Stimulated activated CD4-positive, alpha-beta T cell treated with anti-CD3 and anti-CD28 coated beads, Interleukin-1b, Interleukin-23, amount 100 ng/mL, for 24 hours (primary cell): ENCODE measurements at places on chromosomes 2 and 18.

- DNase-seq = no peak
Observed at GRCh38 chr2:198252472-198252871, 448.1 kb downstream of the PLCL1 start.

GRCh38 chr2:41329040-41329439 is 718.8 kb upstream of the PKDCC start:
- DNase-seq = no peak

DNA sequence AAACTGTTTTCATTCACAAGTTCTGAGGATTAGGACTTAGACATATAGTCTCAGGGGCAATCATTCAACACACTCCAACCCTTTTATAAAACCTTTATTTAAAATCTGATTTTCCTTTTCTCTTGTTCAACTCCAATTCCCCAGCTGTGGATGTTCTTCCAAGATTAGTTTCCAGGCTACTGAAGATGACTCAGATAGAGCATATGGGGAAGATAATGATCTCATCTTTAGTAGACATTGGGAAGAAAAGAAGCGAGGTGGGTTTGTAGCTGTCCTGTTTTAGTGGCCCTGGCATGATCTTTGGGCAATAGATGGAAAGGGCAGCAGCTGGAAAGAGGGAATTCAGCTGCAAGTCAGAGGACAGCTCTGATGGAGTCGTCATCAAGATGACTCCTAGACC is 247.7 kb upstream of the CCDC68 start:
- no peak for DNase-seq

DNA sequence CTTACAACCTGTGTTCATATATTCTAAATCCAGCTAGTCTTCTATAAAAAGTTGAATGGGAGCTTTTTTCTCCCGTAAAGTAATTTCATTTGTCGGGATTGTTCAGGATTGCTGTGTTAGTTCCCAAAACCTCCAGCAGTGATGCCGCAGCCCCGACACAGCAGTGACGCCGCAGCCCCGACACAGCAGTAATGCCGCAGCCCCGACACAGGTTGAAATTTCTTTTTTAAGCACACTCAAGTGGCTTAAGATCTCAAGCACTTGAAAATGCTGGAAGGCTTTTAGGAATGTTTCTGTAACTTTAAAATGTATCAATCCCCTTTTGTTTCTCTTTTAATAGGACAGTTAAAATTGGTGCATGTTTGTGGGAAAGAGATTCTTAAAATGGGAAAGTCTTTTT is 145.4 kb downstream of the DCDC2C start:
- no peak for DNase-seq

GRCh38 chr2:63055226-63056106 is 4.8 kb downstream of the OTX1 start:
- no peak for DNase-seq

DNA sequence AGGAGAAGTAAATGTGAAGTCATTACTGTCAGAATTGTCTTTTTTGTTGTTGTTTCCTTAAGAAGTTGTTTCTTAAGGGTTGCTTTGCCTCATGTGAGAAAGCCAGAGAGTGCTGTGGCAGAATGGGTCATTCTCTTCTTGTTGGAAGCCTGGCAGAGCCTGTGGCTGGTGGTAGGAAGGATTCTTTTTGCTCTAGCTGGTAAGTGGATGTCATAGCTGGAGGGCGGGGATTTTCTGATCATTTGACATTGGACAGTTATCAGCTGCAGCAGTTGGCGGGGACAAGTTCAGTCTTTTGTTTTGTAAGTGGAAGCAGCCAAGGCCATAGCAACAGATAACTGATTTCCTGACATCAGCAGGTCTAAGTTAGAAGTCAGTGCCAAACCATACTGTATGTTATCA is 5.5 kb upstream of the RMDN2 start:
- DNase-seq = no peak

GRCh38 chr18:11801573-11801972 is 49.6 kb upstream of the CHMP1B start:
- no peak for DNase-seq

GRCh38 chr18:21853775-21854552 is 113.4 kb downstream of the MIB1 start:
- DNase-seq = no peak

GRCh38 chr2:37281916-37282315 is 42.7 kb downstream of the PRKD3 start:
- DNase-seq = no peak

DNA sequence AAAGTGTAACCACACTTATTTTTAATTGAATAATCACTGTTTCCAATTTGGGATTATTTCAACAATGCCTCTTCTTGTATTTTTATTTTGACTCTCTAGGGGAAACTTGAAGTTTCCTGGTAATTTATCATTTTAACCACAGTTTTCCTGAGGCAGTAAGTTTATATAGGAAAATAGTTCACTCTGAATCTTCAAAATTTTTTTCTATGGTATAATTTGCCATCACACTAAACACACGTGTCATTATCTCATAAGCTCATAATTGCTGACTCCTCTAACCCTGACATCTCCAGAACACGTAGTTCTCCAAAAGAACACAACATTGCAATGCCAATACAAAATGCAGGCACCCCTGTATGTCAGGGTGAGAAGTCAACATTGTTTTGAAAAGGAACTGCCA is 102.2 kb upstream of the FZD7 start:
- no peak for DNase-seq

DNA sequence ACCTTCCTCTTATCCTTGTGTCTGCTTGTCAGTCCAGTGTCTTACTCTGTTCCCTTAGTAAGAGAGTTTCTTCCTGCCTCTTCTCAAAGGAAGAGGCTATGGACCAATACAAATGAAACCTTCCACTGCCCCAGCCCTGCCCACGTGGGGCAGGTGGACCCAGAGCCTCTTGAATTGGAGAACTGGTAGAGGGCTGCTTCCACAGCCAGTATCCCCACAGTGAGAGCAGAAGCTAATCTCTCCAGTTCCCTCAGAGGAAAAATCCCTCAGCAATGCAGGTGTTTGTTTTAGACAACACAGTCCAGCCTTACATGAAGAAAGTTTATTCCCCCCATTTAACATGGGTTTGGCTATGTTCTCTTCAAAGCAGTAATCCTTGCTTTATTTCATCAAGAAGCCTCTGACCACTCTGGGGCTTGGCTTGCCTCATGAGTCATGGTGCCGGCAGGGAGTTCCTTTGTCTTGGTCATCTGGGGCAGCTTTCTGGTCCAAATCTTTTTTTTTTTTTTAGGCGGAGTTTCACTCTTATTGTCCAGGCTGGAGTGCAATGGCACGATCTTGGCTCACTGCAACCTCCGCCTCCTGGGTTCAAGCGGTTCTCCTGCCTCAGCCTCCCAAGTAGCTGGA is 6.5 kb upstream of the CYBRD1 start:
- DNase-seq = no peak

DNA sequence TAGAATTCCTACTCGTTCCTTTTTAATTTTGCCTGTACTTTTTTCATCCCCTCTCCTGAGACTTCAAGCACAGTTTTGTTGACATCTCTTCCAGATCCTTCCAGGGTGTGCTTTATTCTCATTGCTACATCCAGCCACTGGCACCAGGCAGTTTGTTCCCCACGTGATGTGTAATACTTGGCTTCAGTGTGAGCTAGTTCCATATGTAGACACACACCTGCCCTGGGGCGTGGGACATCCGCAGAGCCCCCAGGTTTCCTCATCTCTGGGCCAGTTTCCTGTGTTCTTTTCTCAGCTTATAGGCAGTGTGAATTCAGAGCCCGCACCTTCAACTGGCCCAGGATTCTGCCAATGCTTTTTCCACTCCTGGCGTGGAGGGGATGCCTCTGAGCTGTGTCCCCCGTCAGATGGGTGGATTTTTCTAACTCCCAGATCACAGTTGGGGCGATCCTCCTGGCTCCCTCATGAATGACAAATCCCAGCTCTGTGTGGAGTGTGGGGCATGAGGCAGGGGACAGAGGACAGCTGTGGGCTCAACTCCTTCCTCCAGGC is 46.6 kb downstream of the DIPK1C start:
- no peak for DNase-seq

- DNase-seq = no peak
Observed at GRCh38 chr2:133673305-133673905, 105.1 kb upstream of the NCKAP5 start.

GRCh38 chr2:25454824-25455611 is 113.3 kb upstream of the DNMT3A start:
- DNase-seq = no peak

GRCh38 chr18:31248783-31249521 is 69.0 kb upstream of the DSG1 start:
- no peak for DNase-seq

- no peak for DNase-seq
Observed at GRCh38 chr2:44242904-44243303, 32.4 kb upstream of the SLC3A1 start.

DNA sequence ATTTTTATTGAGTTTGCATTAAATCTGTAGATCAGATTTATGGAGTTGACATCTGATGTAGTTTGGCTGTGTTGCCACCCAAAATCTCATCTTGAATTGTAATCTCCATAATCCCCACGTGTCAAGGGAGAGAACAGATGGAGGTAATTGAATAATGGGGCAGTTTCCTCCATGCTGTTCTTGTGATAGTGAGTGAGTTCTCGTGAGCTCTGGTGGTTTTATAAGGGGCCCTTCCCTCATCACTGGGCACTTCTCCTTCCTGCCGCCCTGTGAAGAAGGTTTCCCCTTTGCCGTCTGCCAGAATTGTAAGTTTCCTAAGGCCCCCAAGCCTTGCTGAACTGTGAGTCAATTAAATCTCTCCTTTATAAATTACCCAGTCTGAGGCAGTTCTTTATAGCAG is 32.2 kb downstream of the ZC3H15 start:
- no peak for DNase-seq

DNA sequence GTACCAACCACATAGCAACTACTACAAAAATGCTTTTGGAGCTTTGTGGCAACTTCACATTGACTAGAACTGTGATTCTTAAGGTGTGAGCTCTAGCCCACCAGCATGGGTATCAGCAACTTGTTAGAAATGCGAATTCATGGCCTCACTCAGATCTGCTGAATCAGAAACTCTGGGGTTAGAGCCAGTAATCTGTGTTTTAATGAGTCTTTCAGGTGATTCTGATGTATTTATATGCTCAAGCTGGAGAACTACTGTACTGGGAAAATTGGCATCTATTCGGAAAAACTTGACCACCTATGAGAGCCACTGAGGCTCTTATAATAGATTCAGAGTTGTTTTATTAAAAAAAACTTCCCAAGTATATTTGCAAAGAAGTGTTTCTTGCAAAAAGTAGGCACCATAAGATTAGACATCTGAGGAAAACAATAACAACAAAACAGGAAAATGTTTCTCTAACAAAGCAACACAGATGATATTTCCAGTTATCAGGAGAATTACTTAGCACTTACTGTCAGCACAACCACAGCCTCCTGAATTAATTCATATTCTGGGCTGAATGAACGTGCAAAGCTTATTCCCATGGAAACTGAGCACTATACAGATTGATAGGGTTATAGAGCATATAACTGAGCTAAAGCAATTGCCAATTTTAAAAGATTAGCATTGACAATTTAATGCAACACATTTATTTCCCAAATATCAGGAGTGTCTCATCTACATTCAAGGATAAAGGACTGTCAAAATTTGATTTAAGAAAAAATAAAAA is 71.6 kb downstream of the NCKAP5 start:
- DNase-seq = no peak

GRCh38 chr2:210938228-210938627 is 381.8 kb downstream of the CPS1 start:
- DNase-seq = no peak

GRCh38 chr2:81858998-81859397 is 1554.4 kb upstream of the LRRTM1 start:
- DNase-seq = no peak

GRCh38 chr18:49226243-49227000 is 234.0 kb downstream of the DYM start:
- DNase-seq = no peak

- no peak for DNase-seq
Observed at GRCh38 chr18:56468396-56468795, 170.0 kb downstream of the TXNL1 start.

DNA sequence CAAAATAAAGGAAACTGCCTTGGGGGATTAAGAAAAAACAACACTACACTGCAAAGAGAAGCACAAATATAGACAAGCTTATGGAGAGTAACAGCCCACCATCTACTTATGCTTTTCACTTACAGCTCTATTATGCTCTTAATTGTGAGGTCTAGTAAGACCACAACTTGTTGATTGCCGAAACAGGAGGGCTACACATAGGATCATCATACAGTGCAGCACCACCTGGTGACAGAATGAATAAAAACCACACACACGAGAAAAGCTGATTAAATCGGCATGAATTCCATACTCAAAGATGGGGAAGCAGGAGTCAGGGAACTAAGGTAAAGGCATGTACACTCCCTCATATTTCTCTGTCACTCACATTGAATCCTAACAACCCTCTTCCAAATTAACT is 259.2 kb downstream of the IKZF2 start:
- no peak for DNase-seq

GRCh38 chr2:17171446-17172049 is 346.7 kb downstream of the RAD51AP2 start:
- DNase-seq = no peak

DNA sequence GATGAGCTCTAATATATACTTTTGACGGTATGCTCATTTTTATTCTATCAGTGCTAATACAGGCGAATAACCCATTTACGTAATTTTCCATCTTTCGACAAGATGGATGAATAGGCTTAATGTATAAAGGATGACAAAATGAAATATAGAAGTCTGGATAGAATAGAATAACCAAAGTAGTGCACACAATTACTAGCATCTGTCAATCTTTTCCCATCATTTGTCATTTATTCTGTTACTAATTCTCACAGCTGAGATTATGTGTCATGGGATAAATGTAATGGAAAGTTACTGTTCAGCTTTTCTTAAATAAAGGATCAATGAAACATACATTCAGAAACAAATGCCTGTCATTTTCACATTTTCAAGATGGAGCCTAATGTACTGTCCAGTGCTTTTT is 548.6 kb downstream of the LRRTM4 start:
- DNase-seq = no peak

- no peak for DNase-seq
Observed at GRCh38 chr2:31202833-31203232, 14.5 kb downstream of the CAPN14 start.

GRCh38 chr18:906416-907114 is 1.9 kb downstream of the ADCYAP1 start:
- no peak for DNase-seq

GRCh38 chr18:10381951-10382350 is 72.5 kb upstream of the APCDD1 start:
- DNase-seq = no peak

DNA sequence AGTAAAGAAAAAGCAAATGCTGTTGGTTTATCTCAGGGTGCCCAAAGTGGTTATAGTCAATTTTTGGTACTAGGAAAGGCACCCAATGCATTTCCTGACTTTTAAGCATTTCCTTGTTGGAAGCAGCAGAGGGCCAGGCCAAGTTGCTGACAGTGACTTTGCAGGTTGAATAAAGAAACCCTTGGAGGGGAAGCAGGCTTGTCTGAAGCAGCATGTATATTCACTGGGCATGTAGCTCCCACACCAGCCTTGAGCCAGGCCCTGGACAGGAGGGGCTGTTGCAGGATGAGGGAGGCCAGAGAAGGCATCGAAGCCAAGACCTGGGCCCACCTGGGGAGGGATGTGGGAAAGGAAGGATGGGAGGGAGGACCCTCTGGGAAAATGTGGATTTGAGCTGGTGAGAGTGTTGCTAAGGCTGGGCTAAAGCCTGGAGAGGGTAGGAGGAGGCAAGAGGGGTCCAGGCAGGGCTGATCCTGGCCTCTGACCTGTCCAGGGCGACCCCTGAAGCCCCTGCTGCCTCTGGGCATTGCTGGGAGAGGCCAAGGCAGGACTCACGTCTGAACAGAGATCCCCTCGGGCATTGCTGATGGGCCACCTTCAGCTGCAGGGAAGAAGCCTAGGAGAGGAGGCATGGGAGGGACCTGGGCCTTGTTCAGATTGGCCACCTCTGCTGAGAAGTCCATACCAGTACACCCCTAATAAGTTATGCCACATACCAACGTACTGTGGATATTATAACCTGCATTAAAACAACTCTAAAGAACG is 79.6 kb downstream of the STPG4 start:
- DNase-seq = no peak
